ENCODE measurements at places on chromosomes 2 and 18. TPM values are rescaled to one million over a fixed set of nuclear protein-coding genes. Genes with fewer than 3 reads are reported as not detected.

The NT5DC4 gene
- not detected for total RNA-seq

The FAHD2B gene
- total RNA-seq = 7.6 TPM

The PCARE gene
- not detected for total RNA-seq

The VAPA gene
- 245 TPM for total RNA-seq

The CFAP65 gene
- not detected for total RNA-seq

The YWHAQ gene
- total RNA-seq = 717 TPM

The AQP4 gene
- 0.08 TPM for total RNA-seq

The MAP2 gene
- total RNA-seq = not detected

The HOXD11 gene
- total RNA-seq = not detected

The TTLL4 gene
- total RNA-seq = 52.5 TPM

The TANC1 gene
- total RNA-seq = 0.33 TPM

The PSMA8 gene
- total RNA-seq = 1.0 TPM

The AQP12A gene
- not detected for total RNA-seq

The ABCB11 gene
- total RNA-seq = not detected

The ZAP70 gene
- total RNA-seq = 156 TPM

The ZBTB7C gene
- total RNA-seq = not detected

The WDSUB1 gene
- total RNA-seq = 2.4 TPM

The ST8SIA5 gene
- not detected for total RNA-seq

The SYT4 gene
- not detected for total RNA-seq

Measured in activated T-cell treated with anti-CD3 and anti-CD28 coated beads, Interleukin-2, amount 50 U/mL, for 4 hours (primary cell).